GM04504 (cell line): ENCODE measurements at places on chromosomes 5 and 9.

GRCh38 chr9:1712861-1713450, 302.2 kb upstream of the SMARCA2 start:
- DNase-seq = no peak

DNA sequence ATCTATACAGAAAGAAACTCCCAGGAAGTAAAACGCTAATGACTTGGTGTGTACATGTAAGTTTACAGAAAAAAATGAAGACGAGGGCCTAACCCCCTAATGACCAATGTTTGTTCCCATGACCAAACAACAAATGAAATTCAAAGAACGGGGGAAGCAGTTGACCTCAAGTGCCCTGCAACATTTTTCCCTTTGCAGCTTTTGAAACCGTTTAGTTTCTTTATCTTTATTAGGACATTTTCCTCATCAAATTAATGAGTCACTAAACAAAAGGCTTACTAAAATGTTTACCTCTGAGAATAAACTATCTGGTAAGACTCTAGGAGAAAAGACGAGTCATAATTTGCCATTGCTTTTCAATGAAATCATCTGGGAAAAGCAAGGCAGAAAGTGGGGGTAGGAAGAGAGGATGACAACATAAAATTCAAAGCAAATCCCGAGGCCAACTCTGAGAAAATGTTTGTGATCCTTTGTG, 57.4 kb downstream of the LHFPL2 start:
- DNase-seq = peak; percentile 82

- no peak for DNase-seq
These were observed 87.6 kb upstream of the PLCXD3 start for GRCh38 chr5:41598011-41598410.

GRCh38 chr9:117526674-117527073, 111.8 kb upstream of the ASTN2 start:
- DNase-seq = no peak

- DNase-seq = no peak
These were observed 57.7 kb upstream of the FRRS1L start for GRCh38 chr9:109224751-109225150.

- DNase-seq = no peak
These were observed 10.8 kb downstream of the TRMO start for GRCh38 chr9:97911528-97911927.

- peak; percentile 38 for DNase-seq
These were observed 90.8 kb downstream of the TLE4 start for GRCh38 chr9:79662537-79662956.

- DNase-seq = no peak
These were observed 61.3 kb upstream of the LRRTM2 start for GRCh38 chr5:138936225-138936967.

DNA sequence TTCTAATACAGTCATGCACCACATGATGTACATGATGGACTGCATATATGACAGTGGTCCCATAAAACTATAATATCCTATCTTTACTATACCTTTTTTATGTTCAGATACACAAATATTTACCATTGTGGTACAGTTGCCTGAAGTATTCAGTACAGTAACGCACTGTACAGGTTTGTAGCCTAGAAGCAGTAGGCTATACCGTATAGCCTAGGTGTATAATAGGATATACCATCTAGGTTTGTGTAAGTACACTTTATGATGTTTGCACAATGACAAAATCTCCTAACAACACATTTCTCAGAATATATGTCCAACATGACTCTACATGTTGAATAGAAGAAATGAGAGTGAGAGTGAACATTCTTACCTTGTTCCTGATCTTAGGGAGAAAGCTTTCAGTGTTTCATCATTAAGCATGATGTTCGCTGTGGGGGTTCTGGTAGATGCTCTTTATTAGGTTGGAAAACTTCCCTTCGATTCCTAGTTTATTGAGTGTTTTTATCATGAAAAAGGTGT, 31.8 kb downstream of the AMBP start:
- no peak for DNase-seq

GRCh38 chr9:111078391-111079038, 40.2 kb upstream of the LPAR1 start:
- DNase-seq = no peak

DNA sequence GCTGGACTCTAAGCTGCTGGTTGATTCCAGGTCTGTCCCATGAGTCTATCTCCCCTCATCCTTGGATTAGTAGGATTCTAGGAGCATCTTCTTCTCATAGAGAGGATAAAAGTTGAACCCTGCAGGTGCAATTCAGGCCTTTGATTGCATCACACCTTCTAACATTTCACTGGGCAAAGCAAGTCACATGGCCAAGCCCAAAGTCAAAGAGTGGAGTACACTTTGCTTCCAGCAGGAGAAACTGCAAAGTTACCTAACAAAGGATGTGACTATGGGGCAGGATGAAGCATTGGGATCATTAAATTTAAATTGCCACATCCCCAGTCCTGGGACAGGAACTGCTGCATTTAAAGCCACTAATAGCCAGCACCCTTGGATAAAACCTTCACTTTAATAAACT, 51.0 kb upstream of the EGFLAM start:
- DNase-seq = no peak

DNA sequence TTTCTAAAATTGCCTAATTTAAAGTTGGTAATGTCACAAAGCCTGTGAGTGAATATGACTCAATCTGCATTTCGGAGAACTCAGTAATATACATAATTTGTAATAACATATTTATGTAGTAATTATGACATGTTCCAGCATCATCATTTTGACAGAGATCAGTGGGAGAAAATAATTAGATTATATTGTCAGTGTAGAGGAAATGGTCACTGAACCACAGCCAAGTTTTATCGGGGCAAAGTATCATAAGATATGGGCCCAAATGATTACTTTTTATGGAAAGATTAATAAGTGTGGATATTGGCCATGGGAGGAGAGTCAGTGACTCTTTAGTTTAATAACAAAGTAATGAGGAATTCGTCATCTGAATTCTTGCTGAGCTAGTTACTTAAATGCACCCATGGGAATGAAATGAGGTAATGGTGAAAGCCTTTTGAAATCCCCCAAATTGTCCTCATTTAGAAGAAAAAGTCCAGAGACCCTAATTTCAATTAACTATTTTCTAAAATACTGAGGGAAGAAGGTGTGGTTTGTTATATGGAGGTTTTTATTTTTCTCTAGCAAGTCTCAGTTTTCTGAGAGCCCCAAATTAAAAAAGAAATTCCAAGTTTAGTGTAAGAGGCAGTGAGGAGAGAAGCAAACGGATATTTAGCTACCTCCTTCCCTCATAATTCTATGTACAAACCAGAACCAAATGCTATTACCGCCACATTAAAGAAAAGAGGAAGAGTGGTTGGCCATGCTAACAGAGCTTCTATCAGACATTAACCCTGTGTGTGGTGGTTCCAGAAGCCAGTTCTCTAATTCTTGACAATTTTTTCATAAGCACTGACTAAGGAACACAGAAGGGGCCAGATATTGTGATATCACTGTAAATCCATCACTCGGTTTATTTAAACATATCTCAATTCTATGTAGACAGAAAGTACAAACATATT, 37.7 kb upstream of the MRPS30 start:
- DNase-seq = no peak

DNA sequence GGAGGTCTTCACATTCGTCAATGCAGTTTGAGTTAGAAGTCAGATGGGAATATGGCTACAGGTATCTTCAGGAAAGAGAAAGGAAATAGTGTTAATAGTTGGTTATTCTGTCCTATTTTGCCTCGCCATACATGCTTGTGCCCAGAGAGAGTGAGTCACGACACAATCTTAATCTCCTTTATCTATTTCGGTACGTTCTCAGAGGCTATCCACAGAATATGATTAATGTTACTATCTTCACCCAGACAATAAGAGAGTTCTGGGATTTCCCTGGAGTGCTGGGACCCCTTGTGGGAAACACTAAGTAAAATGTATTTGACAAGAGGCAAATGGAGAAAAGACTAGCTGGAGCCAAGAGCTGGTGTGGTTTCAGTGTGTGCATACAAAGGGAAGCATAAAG, 25.5 kb downstream of the MINAR2 start:
- DNase-seq = no peak

- DNase-seq = peak; percentile 25
These were observed 688 bp downstream of the CNTLN start for GRCh38 chr9:17135295-17136160.

DNA sequence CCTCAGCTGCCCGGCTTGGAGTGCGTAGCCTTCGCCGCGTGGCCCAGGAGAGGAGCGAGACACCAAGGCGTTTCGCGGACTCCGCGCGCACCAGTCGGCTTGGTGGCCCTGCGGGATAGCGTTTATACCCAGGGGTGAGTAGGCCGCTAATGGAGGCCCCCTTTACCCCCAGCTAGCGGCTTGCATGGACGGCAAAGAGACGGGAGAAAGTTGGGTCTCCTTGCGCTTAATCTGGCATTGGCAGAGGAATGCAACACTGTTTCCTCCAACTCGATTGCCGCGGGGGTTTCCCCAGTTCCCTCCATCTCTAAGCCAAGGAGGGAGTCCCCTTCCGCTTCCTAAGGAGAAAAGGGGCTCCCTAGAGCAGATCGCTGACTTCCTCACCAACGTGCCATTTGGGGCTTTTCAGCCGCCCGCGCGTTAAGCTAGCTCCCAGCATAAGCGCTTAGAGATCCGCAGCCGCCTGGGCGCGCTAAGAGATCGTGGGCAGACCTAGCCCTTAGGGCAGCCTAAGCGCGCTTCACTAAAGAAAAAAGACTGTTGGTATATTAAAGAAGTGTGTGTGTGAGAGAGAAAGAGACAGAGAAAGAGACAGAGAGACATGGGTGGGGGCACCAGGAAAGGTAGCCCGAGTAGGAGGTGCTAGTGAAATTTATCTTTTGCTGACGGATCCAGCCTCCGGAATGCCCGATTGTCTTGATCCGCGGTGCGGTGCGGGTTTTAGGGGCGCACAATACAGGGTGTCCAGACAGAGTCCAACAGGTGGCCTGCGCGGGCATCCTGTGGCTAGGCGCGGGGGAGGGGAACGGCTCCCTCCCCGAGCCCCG, 597.9 kb upstream of the SGCD start:
- DNase-seq = peak; percentile 24

DNA sequence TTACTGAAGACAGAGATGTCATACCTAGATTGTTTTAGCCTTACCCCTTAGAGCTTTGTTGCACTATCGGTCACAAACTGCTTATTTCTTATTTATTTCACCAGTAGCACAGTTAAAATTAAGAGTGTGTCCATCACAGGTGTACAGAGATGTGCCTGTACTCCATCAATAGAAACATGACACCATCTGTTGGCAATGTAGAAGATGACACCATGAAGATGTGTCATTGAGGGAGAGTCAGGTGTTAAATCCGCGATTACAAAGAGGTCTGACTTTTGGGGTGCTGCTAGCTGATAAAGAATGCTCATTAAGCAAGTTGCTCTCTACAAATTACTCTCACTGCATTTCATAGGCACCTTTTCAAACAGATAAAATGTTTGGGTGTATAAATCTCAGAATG, 164.4 kb downstream of the SMARCA2 start:
- no peak for DNase-seq

DNA sequence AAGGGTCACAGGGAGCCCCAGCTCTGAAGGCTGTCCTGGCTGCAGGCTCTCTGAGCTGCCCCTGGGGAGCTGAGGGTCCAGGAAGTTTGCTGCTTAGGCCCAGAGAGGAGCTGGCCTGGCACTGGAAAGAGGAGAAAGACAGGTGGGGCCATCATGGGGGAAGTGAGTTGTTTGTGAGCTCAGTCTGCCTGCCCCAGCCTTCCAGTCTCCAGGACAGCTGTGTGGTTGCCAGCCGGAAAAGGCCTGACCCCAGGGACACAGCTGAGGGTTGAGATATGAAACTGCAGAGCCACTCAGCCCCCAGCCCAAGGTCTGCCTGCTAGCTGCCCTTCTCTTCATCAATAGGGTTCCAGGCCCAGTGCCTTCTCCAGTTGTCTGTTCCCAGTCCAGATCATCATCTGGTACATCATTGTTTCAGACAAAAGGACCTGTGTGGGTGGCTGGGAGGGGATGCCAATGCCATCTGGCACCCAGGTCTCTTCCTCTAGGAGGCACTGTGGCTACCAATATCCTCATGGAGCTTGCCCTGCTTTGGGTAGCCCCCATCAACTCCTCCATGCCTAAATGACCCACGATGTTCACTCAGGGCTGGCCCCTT, 4.3 kb upstream of the DDX41 start:
- DNase-seq = no peak

DNA sequence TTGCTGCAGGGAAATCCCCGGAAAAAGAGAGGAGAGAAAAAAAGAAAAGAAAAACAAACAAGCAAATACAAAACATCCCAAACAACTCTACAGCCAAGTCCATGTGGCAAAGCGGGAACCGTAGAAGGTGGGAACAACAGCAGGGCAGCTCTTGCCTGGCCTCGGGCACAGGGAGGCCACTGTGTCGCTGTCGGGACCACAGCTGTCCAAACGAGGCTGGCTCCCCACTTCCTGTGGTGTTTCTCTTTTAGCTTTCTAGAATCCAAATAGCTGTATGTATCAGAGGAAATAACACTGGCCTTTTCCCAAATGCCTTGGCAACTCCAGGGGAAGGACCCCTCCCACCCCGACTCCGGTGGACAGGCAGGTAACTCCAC, 41.6 kb upstream of the EQTN start:
- no peak for DNase-seq

DNA sequence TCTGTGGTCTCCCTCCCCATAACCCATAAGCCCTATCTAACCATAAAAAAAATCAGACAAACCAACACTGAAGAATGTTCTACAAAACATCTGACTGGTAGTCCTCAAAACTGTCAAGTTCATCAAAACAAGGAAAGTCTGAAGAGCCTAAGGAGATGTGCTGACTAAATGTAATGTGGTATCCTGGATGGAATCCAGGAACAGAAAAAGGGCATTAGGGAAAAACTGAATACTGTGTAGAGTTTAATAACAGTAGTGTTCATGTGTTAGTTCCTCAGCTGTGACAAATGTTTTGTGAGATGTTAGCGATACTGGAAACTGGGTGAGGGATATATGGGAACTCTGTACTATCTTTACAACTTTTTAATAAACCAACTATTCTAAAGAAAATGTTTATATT, 75.7 kb upstream of the EQTN start:
- DNase-seq = no peak

GRCh38 chr5:89015409-89015808, 132.4 kb upstream of the MEF2C start:
- no peak for DNase-seq

DNA sequence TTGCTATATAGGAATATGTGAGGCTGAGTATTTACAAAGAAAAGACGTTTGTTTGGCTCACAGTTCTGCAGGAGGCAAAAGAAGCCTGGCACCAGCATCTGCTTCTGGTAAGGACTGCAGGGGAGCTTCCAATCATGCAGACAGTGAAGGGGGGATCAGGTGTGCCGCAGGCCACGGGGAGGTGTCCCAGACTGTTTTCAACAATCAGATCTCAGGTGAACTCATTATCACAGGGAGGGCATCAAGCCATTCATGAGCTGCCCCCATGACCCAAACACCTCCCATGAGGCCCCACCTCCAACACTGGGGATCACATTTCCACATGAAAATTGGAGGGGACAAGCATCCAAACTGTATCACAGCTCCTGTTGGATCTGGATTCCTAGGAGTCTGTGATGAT, 30.4 kb upstream of the TRIM14 start:
- no peak for DNase-seq

GRCh38 chr9:125147401-125147951, 4.1 kb upstream of the SCAI start:
- no peak for DNase-seq
